ENCODE measurements at places on chromosomes 16 and 17.

GRCh38 chr16:59181821-59182420 is 447.8 kb upstream of the GOT2 start:
- no peak for DNase-seq

DNA sequence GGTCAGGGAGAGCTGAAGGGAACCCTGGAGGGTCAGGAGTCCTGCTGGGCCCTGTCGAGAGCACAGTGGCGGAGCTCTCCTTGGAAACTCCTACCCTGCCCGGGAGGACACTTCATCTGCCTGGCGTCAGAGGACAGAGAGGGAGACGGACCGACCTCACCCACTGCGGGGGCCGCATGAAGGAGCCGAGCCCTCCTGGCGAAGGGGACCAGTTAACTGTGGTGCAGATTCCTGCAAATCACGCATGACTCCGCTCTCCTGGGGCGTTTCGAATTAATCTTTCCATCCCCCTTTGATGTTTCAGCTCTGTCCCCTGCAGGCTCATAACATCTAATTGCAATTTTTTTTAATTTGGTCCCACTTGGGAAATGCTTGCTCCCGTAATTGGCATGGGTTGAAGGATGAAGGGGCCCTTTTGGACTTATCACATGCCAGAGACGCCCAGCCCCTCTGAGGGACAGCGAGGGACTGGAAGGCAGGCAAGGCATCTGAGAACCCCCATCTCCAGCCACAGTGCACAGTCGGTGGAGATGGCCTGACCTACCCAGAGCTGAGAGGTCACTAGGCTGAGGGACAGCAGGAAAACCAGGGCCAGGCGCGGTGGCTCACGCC is 26.5 kb downstream of the RPH3AL start:
- DNase-seq, result no peak

DNA sequence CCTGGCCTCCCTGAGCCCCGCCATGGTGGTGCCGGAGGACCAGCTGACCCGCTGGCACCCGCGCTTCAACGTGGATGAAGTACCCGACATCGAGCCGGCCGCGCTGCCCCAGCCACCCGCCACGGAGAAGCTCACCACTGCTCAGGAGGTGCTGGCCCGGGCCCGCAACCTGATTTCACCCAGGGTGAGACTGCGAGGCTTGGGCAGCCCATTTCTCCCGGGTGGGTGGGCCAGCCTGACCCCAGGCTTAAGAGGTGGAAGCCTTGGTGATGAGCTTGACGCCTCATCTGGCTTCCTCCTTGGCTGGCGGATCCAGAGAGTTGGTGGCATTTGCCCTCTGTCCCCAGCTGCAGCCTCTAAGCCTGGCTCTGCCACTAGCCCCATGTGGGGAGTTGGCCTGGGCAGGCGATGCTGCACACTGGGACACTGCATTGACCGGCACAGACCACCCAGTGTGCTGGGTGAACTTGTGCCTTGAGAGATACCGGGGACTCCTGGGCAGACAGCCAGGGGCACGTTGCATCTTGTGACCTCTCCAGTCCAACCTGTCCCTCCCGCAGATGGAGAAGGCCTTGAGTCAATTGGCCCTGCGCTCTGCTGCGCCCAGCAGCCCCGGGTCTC is 3.0 kb downstream of the CDT1 start:
- DNase-seq, result no peak

- DNase-seq, result peak; percentile 45
Observed at GRCh38 chr17:62950067-62950466, 16.0 kb upstream of the TANC2 start.

DNA sequence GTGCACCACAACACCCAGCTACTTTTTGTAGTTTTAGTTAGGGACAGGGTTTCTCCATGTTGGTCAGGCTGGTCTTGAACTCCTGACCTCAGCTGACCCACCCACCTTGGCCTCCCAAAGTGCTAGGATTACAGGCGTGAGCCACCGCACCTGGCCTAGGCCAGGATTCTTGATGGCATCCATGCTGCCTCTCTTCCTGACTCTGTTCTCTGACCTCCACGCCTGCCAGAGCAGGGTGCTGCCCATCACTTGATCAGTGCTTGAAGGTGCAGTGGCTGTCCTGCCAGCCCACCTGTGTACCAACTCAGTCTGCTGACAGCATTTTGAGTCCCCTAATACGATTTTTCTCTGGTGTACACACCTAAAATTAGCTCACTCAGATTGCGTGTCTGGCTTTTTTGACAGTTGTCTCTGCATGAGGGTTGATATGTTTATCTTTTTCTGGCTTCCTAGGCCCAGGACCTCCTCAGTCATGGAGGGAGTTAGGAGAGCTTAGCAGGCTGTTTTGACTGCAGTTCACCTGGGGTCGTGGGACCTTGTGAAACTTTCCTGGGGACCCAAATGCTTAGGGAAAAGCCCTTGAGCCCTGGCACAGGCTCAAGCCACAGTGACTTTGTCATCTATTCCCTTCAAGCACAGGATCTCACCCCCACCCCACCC is 5.9 kb downstream of the HAS3 start:
- DNase-seq, result no peak

DNA sequence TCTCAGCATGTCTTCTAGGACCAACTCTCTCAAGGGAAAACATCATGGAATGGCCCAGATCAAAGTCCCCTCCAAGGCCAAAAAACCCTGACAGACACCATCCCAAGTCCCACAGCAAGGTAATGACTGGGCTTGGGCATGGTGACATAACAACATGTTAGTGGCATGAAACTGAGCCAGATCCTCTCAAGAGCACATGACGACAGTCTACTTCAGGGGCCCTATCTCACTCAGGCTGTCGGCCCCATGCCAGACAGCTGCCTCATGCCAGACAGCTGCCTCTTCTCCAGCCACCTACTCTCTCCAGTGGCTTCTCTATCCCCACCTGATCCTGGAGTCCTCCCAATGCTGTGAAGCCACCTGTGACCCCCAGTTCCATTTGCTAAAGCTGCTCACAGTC is 18.4 kb downstream of the HSD11B2 start:
- no peak for DNase-seq

DNA sequence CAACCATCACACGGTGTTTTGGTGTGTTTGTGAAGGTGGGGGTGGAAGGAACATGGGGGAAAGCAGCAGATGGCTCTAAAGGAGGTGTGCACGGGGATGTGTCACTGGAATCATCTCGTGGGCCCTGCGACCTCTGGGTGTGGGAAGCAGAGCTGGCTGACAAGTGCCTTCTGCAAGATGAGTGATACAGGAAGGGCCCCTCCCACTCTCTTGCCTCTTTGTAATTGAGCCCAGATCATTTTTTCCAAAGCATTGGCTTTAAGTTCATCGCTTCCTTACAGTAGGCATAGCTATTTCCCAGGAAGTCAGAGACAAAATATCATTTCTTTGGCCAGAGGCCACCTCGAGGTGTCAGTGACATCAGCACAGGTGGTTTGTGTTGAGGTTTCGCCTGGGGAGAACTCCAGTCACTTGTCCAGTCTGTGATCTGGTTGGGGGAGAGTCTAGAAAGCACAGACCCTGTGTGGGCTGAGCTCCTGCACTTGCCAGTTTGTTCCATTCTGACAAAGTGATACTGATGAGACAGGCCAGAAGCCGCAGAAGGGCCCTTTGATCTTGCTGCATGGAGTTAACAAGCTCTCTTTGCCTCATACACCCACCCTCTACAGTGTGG is 20.6 kb upstream of the SNTB2 start:
- peak; percentile 82 for DNase-seq

- no peak for DNase-seq
Observed at GRCh38 chr16:89847051-89847939, 19.0 kb downstream of the SPIRE2 start.

DNA sequence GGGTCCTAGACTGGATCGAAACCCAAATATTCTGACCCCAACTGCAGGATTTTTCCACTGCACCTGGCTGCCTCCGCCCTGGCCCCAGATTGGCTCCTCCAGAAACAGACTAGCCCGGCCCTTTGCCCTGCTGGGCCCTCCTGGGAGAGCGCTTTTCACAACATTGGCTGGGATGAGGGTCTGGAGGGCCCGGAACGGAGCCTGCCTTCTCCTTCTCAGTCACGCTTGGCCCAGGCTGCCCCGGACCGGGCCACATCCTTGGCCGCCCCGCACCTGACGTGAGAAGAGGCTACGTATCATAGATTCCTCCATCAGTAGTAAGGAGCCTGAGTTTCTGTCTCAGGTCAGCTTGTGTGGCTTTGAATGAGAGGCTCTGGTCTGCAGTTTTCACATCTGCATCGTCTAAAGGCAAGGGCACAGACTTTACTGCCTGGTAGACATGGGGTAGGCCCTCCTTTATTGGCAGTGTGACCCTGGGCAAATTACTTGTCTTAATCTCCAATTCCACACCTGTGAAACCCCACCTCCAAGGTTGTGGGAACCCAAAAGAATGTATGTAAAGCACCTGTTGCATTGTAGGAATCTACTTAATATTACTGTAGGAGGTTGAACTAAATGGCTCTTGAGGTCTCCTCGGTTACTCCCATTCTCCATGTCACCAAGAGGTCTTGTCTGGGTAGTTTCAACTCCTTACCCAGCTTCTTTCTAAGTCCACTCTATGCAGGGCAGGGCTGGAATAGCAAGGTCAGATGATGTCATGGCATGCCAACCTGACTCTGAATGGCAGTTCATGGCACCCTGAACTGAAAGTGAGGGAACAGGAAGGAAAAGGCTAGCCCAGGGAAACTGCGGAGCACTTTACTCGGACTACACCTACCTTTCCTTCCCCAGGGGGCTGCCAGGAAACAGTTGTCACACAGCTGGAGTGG is 661 bp downstream of the LRRC3C start:
- no peak for DNase-seq

All from IMR-90 (cell line).